ENCODE measurements at places on chromosomes 16 and 17.

DNA sequence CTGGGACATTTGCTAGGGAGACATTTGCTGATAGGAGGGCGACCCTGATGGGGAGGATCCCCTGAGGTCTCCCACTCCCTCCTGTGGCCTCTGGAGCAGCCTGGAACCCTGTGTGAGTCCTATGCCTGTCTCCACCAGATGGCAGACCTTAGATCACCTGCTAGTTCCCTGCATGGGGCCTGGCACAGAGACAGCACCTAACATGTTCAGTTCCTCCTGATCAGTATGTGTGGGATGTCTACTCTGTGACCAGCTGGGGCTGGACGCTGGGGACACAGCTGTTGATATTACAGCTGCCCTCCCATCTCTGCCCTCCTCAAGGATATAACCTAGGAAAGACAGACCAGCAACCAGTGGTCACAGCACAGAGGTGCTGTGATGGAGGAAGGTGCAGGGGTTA is 1.1 kb upstream of the ADCY7 start:
- no peak for DNase-seq

- no peak for DNase-seq
Measured at GRCh38 chr16:938136-938535, 32.6 kb downstream of the LMF1 start.

GRCh38 chr17:81062014-81062780 is 27.2 kb downstream of the BAIAP2 start:
- no peak for DNase-seq

DNA sequence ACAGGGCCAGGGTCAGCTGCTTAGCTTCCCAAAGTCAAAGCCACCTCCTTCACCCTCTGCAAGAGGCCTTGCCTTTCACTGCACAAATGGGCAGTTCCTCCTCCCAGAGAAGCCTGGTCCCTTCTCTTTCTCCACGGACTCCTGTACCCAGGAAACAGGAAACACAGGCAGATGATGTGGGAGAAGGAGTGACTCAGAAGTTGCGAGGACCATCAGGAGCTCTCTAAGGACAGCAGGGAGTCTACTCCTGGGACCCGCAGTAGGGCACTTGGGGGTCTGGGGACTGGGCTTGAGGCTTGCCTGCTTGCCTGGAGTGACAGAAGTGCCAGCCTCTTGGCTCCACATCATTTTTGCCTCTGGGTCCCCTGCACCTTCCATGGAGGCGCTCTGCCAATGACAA is 47.4 kb upstream of the KSR1 start:
- DNase-seq = no peak

- no peak for DNase-seq
Measured at GRCh38 chr16:20380782-20381181, 23.8 kb downstream of the PDILT start.

GRCh38 chr16:76335180-76335974 is 58.2 kb downstream of the CNTNAP4 start:
- no peak for DNase-seq

GRCh38 chr16:89958068-89958467 is 9.5 kb downstream of the DEF8 start:
- no peak for DNase-seq

DNA sequence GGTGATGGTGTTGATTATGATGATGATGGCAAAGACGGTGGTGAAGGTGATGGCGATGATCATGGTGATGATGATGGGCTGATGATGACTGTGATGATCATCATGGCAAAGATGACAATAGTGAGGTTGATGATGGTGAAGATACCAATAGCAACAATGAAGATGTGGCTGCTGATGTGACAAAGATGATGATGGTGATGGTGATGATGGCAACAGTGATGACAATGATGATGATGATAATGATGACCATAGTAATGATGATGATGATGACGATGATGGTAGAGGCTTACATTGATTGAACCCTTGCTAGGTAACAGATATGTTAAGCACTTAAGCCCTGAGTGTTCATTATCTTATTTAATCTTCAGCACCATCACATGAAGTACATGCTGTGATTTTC is 363.8 kb upstream of the HSBP1 start:
- DNase-seq = no peak

DNA sequence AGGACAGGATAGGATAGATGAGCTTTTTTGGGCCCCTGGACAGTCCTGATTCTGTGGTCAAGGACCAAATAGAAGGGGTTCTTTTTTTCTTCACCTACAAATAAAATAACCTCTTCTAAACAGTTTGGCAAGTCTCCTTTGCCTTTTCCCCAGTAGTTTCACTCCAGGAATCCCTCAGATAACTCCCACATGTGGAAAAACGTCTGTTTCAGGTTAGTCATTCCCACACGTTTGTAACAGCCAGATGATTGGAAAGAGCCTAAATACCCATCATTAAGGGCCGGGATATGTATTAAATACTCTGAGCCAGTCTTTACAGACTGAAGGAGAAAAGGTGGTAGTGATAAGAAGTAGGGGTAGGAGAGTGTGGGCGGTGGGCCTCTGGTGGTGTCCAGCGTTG is 58.3 kb downstream of the PLD6 start:
- no peak for DNase-seq

GRCh38 chr16:74160759-74161158 is 135.9 kb upstream of the PSMD7 start:
- DNase-seq = no peak

DNA sequence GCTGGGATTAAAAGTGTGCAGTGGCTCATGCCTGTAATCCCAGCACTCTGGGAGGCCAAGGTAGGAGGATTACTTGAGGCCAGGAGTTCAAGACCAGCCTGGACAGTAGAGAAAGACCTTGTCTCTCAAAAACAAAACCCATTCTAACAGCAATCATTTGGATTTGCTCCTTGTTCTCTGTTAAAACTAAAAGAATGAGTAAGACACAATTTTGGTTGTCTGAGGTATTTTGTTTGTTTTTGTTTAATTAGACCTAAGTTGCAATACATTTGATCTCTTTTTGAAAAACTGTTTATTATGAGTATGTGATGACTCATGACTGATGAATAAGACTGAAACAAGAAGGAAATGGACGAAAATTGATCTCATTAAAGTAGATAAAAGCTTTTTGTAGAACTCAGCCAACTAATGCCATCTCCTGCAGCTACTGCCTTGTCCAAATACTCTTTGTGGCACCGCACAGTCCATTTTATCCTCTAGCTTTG is 29.0 kb downstream of the GLG1 start:
- no peak for DNase-seq

All from CD8-positive, alpha-beta T cell (primary cell).